ENCODE measurements at places on chromosomes 2 and 18.

DNA sequence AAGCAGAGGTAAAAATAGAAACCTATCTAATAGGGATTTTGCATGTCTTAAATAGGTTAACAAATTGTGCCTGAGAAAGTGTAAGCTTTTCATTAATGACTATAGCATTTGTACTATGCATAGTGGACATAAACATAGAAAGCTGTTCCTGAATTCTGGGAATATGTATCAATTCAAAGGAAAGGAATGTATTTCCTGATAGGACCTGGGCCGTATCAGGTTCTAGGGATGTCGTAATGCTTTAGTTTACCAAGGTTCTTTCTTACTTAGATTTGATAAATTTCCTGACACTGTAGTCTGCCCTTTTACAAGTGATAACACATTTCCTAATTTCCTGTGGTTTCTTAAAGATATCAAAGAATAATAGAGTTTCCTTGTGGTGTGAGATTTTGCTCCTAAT, 191.3 kb downstream of the CDH7 start:
- no peak for DNase-seq

GRCh38 chr2:160257743-160258491, 57.8 kb upstream of the ITGB6 start:
- no peak for DNase-seq

DNA sequence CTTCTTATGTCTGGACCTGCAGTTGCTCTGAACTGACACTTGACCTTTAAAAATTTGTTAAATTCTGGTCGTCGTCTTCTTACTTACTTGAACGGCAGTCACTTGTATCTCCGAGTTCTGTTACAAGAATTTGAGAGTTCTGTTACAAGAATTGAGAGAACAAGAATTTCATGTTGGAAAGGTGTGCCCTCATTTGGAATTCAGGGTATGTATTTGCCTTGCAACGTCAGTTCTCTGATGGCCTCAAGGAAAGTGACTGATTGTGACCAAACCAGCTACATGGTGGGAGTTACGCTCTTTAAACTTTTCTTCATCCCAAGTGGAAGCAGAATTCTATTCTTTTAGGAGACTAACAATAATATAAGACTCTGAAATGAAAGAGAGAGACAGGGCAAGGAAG, 320.0 kb upstream of the TRIB2 start:
- DNase-seq: no peak

- DNase-seq: no peak
Measured at GRCh38 chr18:48020337-48021250, 90.1 kb upstream of the SMAD2 start.

- no peak for DNase-seq
Measured at GRCh38 chr2:105655244-105655643, 89.5 kb upstream of the NCK2 start.

- DNase-seq: no peak
Measured at GRCh38 chr2:8391126-8391525, 290.7 kb upstream of the ID2 start.

DNA sequence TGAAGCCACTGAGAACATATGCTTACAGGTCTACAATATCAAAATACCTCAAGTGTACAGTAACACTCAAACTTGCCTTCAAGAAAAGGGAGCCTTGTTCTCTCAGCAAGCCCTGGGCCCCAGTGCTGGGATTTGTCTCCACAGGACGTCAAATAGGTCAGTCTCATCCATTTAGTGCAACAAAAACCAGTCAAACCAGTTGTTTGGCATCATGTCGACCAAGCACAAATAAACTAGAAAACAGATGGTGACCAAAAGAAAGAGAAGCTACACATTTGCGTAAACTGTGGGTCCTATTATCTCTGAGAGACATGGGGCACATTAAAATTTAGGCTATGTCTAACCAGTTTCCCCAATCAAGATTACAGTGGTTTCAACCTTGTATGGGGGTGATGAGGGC, 182.6 kb upstream of the PKDCC start:
- DNase-seq: no peak

DNA sequence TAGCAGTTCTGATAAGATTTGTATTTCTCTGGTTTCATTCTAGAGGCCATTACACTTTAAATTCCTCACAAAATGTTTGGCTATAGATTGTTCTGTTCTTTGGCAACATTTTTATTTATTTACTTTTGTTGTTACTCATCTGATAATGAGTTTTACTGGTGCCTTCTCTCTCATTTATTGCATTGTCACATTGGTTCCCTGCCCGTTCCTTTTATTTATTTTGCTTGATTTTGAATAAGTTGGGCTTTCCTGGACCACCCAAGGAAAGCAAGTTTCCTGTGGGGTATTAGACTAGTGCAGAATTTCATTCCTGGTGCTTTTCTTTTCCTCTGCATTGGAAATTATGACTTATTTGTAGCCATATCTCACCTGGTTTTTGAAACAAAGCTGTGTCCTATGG, 232.0 kb downstream of the SOCS6 start:
- no peak for DNase-seq

DNA sequence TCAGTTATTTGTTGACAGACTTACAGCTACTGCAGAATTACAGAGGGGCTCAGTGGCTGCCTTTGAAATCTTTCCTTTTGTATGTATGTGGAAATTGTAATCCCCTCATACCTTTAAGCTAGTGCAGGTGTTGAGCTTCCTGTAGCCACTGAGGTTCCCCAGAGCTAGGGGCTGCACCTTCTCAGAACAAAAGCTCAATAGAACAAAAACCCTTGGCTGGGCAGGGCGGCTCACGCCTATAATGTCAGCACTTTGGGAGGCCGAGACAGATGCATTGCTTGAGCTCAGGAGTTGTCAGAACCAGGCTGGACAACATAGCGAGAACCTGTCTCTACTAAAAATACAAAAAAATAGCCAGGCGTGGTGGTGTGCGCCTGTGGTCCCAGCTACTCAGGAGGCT, 41.3 kb upstream of the CHMP1B start:
- no peak for DNase-seq

DNA sequence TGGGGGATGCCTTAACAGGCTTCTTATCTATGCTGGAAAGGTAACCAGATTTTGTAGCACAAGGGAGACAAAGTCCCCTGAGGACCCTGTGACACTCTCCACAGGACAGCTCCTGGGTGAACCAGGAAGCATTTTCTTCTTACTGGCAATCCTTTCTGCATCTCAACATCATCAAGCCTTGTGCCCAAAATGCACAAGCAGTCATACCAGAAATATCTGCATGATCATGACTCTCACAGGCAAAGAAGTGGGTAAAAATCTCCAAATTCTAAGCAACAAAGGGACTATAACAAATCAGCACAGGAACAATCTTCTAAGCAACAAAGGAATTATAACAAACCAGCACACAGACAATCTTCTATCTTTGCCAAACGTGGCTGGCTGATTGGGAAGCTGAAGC, 99.1 kb upstream of the CD226 start:
- no peak for DNase-seq

DNA sequence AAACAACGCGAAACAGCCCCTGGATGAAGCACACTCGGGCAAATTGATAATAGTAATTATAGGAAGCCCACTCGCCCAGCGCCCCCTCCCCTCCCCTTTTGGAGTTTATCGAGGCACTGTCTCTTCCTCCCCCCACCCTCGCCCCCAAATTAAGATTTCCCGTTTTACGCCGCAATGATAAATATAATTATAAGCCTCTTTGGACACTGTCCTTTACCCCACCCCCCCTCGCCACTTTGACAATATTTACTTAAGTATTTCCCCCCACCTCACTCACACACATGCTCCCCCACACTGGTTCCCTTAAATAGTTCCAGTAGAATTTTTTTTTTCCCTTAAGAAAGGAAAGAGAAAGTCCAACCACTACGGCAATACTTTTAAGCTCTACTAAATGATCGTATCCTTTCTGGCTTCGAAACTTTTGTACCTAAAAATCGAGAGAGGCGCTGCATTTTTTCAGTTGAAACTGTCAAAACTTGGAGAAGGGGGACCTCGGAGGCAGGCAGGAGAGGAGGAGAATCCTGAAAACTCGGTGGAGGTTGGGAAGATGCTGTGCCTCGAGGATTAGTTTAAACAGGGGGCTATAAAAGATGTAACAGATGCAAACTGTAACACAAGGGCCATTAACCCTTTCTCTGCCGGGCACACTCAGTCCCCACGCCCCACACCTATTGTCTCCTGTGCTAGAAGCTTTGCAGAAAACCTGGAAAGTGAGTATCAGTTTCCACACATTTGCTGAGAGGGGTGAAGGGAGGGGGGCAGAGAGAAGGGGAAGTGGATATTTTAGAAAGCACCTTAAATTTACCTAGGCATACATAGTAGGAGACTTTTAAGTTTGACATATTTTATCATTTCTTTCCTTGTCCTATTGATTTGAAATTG, 1.8 kb downstream of the ZEB2 start:
- no peak for DNase-seq

DNA sequence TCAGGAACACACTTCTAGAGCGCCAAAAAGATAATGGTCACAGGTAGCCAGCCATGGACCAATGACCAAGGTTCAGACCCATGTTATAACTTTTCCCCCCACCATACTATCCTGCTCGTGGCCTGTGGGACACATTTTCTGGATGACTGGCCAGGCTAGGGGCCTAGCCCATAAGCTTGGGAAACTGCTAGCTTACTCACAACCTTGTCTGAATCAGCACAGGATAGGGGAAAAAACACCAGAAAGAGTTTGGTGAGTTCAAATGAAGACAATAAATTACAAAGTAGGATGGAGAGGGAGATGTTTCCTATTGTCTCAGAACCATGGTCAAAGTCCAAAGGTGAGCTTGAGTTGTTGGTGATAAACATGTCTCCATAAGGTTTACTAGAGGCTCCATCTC, 156.3 kb upstream of the CCDC68 start:
- DNase-seq: no peak

GRCh38 chr2:47917276-47917961, 11.1 kb upstream of the FBXO11 start:
- DNase-seq: no peak

- DNase-seq: no peak
Measured at GRCh38 chr2:84527137-84528129, 11.1 kb downstream of the DNAH6 start.

- no peak for DNase-seq
Measured at GRCh38 chr18:3151399-3152264, 68.1 kb downstream of the MYOM1 start.

- no peak for DNase-seq
Measured at GRCh38 chr18:34978533-34978893, 62.7 kb upstream of the MAPRE2 start.

DNA sequence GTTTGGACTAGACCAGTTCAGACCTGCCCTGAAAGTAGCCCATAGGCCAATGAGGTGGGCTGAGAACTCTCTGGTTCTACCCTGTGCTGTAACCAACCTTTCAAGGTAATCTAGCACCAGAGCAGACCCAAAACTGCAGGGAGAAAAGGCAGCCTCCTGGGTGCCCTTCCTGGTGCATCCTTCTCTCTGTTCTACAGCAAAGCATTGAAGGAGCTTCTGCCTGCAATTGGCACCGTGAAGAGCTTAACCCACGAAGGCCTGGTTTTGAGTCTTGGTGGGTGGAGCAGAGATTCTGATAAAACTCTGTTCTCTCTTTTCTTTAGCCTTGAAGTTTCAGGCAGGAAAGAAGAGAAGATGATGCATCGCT, 55.5 kb downstream of the LIPG start:
- DNase-seq: no peak

DNA sequence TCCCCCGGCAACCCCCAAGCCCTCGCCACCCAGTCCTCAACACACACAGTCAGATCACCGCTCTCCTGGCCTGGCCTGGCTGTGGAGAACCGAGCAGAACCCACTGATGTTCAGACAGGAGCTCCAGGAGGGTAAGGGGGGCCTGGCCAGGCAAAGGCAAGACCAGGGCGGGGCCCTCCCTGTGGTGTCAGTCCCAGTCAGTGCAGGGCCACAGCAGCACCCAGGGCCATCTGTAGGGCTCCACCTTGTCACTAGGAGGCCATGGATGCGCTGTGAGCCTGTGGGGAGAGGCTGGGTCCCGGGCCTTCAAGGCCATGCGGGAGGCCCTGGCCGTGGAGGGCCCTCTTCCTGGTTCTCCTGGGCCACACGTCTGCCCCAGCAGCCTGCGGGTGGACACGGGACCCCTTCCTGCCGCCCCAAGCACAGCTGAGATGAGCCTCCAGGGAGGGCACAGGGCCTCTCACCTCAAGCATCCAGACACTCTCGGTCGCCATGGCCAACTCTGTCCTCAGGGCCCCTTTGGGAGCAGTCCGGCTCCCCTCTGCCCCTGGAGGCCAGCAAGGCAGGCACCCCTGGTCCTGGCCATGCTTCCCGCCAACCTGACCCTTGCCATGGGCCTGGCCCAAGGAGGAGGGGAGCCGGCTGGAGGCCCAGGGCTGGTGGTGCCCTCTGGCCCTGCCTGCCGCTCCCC, 2.0 kb downstream of the ANO7 start:
- DNase-seq: no peak

- DNase-seq: no peak
Measured at GRCh38 chr2:10817413-10817812, 4.8 kb upstream of the PDIA6 start.

DNA sequence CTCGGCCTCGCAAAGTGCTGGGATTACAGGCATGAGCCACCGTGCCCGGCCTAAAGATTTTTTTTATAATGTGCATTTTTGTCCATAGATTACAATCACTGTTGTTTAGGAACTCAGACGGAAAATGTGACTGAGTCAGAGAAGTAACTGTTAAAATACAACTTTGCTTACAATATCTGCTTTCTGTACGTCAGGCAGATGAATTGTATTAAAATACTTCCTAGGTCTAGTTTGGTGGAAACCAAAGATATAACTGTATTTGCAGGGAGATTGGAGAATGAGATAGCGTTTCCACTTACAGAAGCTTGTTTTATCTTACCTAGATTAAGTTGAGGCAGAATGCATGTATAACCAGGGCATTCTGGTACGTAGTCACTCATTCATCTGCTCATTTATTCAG, 36.7 kb downstream of the ASAP2 start:
- DNase-seq: no peak

GRCh38 chr2:120949957-120950590, 214.4 kb downstream of the GLI2 start:
- no peak for DNase-seq

DNA sequence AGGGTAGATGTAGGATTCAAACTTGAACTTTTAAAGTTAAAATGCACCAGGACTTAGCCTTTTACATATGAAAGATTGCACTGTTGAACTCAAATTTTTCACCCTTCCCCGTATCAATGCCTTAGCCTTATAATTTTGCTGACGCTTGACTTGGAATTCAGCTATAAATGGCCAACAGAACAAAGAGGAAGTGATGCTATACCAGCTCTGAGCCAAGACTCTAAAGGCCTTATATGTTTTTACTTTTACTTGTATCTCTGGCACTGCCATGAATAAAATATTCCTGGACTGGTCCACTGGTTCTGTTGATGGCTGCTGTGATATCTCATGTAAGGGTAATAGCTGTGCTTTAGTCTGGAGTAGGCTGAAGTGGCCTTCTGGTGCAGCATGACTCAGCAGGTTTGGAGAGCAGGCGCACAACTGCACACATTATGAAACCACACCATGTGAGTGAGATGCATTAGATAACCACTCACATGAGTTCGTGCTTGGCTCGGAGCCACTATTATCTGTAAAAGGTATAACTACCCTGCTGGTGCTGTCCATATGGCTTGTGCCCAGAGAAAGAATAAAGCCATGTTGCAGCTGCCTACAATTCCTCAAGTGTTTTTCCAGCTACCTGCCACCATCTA, 8.4 kb upstream of the IER3IP1 start:
- DNase-seq: peak; percentile 38

All from thymus (tissue), 14 donors.